Astrocyte of the spinal cord (primary cell): ENCODE measurements at places on chromosomes 1 and 21.
A peak's percentile ranks its signal among the peaks of the same experiment; 100 is the strongest.

DNA sequence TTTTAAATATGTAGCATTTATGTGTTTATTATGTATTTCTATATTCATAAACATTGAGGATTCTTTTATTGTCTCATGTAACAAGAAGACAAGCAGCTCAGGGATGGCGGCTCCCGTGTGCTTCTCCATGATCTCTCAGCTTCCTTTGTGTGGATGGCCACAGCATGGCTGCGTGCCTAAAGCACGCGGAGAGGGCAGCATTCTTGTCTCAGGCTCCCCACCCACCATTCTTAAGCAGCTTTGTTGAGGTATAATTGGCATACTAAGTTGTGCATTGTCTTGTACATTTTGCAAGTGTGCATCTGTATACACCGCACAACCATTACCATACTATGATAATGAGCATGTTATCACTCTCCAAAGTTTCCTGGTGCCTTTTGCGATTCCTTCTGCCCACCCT, 81.6 kb downstream of the CAMTA1 start:
- no peak for DNase-seq

- DNase-seq = no peak
Observed at GRCh38 chr1:33764149-33764548, 99.7 kb upstream of the HMGB4 start.

DNA sequence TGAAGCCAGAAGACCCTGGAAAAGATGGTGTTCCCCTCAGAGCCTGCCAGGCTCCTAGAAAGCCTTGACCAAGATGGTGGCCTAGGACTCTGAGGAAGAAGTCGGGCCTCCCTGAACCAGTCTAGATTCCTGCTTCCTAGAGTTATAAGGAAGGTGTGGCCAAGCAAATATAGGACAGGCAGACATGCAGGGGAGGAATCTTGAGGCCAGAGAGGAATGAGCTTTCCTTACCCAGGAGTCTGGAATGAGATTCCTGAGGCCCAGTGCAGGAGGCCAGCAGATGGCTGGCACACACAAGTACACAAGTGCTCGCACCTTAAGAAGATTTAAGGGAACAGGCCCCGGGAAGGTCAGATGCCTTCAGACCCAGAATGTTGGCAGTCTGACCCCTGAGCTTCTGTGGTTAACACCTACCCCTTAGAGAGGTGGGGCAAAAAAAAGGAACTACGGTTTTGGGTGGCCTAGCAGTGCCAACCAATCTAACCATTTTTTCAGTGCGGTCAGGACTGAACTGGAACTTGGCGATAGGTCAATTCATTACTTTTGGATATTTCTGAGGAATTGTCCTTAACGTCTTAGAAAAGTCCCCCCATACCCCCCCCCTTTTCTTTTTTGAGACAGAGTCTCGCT, 73.3 kb downstream of the MDM4 start:
- DNase-seq = no peak

DNA sequence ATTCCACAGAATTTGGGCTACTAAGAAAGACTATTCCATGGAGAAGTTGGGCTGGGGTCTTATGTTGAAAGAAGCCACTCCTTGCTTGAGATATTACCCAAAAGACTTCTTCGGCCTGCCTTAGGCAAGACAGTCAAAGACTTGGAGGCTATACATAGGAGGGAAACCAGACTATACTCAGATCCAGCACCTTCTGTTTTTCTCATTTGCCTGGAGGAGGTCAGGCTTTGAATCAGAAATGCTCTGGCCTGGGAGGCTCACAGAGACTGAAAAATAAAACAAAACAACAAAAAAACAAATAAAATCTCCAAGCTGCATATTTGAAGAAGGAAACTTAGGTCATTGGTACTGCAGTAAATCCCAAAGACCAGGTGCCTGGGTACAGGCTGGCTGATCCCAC, 38.4 kb upstream of the EXOSC10 start:
- DNase-seq = no peak

DNA sequence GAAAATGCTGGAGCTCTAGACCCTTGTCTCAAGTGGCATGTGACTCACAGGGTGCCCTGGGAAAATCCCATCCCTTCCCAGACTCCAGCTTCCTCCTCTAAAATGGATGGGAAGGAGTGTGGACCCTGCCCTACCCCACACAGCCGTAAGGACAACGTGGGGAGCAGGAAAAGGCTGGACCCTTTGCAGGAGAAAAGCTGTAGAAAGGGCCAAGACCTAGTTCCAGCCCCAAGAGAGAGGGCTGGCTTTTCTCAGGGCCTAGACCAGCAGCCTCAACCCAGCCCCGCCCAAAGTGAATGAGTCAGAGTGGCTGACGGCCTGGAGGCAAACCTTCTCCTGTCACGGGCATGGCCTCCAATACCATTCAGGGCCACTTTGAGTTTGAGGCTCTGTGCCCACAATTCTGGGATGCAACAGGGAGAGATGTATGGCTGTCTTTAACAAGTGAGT, 1.1 kb downstream of the LAMB3 start:
- peak; percentile 76 for DNase-seq

DNA sequence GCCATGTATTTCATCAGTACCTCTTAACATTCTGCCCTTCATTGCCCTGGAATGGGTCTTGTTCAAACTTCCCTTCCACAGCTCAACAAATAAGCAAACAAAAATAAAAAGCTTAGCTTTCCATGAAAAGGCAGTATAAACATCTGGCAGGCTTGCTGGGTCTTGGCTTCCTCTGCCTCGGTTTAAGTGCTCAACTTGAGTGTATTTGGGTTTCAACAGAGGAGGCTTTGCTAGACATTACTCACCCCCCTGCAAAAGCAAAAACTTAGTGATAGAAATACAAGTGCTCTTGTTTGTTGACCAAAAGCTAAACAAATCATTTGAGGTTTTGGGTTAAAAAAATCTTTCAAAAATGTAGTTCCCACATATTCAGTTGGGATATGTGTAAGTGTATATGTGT, 518.5 kb downstream of the PLPP3 start:
- DNase-seq = no peak
